Activated naive CD4-positive, alpha-beta T cell treated with anti-CD3 and anti-CD28 coated beads, Interleukin-2, amount 50 U/mL, for 16 hours (primary cell): ENCODE measurements at places on chromosomes 3 and 15.

DNA sequence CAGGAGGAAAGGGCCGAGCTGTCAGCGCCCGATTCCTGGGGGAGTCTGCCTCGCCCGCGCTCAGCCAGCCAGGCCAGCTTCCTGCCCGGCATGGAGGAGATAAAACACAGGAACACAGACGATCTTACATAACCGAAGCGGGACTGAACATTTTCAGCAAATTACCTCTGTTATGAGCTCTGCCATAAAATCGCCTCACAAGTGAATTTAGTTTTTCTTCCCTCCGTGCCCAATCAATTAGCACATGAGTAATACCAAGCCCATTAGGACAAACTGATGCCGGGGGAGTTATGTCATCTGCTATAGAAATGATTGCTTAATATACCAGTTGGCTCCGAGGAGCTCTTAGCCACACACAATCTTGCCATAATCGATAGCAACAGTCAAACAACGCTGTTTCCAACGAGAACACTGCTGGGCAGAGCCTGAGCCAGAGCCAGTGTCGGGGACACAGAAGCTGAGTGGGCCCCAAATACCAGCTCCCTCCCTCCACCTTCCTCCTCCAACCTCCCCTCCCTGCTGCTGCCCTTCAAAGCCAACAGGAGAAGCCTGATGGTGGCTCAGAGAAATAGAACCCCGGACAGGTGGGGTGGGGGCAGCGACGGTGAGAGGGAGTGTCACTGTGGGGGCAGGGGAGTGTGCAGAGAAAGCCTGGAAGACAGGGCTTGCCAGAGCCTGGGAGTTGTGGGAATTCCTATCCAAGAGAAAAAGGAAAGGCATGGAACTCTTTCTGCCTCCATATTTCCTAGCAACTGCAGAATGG is 279.4 kb upstream of the TLE3 start:
- DNase-seq, result no peak

GRCh38 chr3:112958811-112959560 is 15.9 kb downstream of the CD200R1 start:
- DNase-seq, result peak; percentile 16

DNA sequence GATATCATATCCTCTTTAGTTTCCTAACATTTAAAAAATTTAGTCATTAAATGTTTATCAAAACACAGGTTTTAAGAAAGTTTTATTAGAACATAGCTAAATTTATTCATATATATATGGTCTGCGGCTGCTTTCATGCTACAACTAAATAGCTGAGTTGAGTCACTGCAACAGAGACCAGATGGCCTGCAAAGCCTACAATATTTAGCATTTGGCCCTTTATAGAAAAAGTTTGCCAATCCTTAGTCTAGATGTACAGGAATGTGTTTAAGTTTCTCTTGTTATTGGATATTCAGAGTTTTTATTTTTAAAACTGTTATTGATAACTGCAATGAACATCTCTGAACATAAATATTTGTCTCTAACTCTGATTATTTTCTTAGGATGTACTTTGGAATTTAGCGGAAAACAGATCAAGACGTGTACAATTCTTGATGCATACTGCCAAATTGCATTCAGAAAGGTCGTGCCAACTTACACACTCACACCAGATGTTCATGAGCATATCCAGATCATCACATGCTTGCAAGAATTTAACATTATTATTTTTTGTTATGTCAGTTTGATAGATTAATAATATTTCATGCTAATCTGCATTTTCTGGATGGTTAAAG is 157.9 kb downstream of the STAC start:
- no peak for DNase-seq

- no peak for DNase-seq
These were observed 162.4 kb downstream of the PLCL2 start for GRCh38 chr3:17047162-17047561.

- no peak for DNase-seq
These were observed 26.6 kb upstream of the ACAN start for GRCh38 chr15:88776646-88777045.

GRCh38 chr15:79451361-79451999 is 19.3 kb downstream of the MINAR1 start:
- no peak for DNase-seq

DNA sequence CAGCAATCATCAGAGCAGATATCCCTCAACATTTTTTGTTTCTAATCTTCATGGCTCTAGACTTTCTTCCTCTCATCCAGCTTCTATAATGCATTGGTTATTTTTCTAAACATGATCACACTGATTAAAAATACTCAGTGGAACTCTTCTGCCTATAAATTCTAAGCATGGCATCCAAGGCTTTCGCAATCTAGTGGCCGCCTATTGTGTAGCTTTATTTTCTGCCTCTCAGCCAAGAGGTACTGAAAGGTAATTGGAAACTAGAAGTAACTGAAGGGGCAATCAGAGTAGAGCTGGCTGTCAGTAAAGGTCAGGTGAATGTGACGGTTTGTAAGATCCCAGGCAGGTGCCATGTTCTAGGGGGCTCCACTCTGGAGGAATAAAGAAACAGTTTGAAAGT is 33.4 kb downstream of the OXSM start:
- no peak for DNase-seq

DNA sequence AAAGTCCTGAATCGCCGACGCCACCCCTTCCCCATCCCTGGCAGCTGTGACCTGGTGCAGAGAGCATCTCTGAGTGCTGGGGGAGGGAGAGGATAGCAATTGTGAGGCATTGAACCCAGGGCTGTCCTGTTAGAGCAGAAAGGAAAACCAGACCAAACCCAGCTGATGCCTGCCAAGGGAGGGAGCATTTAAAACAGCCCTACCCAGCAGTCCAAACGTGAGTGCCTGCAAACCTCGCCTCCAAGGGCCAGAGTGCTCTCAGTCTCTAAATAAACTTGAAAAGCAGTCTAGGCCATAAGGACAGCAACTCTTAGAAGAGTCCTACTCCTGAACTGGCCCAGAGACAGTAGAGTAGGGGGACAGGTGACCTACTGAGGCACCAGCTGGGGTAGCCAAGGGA is 20.0 kb upstream of the LARS2 start:
- no peak for DNase-seq

GRCh38 chr3:151178208-151178845 is 24.7 kb downstream of the GPR171 start:
- no peak for DNase-seq

DNA sequence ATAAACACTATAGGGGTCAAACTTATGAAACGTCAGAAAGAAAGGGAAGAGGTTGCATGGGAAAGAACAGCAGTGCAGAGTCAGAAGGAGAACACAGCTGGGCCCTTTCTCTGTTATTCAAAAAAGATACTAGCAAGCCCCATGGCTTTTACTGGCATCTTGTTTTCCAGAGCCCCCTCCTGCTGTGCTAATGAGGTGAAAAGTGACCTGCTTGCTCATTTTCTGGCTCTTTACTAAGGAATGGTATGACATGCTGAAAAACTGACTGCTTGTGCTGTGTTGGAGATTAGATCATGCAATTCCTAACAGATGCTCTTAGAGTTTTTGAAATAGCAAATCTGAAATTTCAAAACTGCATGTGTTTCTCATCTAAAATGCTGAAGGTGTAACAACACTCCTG is 541.6 kb upstream of the ALCAM start:
- no peak for DNase-seq

DNA sequence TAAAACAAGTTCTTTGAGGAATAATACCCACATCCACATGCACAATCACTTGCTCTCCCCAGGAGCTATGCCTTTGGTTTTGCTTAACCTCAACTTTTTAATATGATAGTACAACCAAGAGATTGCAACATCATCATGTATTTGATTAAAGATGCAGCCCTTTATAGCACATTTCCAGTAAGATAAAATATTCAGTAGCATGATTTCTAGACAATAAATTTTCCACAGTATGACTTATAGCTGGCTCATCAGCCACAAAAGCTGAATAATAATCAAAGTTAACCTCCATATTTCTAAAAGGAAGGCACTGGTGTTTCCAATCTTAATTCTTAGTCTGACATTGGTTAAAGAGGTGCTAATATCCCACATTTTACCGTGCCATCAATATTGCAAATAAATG is 622.5 kb downstream of the TBL1XR1 start:
- DNase-seq, result no peak

DNA sequence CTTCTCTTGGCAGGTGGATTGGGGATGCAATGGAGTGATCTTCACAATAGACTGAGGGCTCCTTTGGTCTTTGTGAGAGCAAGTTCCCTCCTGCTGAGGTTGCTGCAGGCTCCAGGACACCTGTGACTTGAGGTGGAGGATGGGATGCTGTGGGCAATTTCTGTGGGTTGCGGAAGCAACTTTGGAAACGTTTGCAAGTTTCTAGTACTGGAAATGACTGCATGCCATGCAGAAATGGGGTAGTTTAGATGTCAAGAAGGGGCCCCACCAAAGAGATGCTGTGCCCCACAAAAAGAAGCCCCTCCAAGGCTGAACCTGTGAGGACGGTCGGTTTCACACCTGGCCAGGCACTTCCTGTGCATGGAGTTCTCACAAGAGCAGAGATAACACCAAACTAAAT is 80.4 kb upstream of the XCR1 start:
- no peak for DNase-seq

DNA sequence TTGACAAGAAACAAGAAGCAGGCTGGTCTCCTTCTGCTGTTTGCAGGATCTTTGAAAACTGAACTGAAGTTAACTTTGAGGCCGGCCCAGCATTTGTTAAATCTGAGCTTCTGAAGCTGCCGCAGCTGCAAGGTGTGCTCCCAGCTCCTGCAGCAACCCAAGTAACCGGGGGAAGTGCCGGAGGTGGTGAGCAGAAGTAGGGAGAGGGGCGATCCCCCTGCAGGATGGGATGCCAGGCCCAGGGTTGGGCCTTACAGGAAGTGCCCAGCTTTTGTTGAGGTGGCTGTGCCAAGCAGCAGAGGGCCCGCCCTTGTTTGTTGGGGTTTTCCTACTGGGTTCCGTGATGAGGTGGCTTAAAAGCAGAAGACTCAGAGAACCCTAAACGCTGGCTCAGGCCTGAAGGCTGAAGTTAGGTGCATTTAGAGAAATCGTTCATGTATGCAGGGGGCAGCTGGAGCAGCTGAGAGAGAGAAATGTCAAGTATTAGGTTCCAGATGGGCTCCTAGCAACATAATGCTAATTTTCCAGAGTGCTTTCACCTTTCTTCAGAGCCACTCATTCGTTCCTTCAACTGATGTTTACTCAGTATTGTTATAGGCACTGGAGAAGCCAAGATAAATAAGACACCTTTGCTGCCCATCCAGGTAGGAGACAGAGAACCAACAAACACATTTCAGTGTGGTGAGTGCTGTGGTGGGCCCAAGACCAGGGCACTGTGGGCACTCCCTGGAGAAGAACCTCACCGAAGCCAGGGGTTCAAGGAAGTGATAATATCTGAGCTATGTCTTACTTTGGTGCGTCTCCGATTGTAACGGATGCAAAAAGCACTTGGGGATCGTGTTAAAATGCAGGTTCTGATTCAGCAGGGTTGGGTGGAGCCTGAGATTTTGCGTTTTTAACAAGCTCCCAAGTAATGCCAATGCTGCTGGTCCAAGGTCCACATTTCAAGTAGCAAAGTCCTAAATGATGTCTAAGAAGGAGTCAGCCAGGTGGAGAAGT is 42.2 kb upstream of the PLCL2 start:
- peak; percentile 66 for DNase-seq

- no peak for DNase-seq
These were observed 375.1 kb upstream of the DPH6 start for GRCh38 chr15:35921046-35921445.

GRCh38 chr15:74364936-74365597 is 2.4 kb downstream of the CYP11A1 start:
- DNase-seq, result no peak

DNA sequence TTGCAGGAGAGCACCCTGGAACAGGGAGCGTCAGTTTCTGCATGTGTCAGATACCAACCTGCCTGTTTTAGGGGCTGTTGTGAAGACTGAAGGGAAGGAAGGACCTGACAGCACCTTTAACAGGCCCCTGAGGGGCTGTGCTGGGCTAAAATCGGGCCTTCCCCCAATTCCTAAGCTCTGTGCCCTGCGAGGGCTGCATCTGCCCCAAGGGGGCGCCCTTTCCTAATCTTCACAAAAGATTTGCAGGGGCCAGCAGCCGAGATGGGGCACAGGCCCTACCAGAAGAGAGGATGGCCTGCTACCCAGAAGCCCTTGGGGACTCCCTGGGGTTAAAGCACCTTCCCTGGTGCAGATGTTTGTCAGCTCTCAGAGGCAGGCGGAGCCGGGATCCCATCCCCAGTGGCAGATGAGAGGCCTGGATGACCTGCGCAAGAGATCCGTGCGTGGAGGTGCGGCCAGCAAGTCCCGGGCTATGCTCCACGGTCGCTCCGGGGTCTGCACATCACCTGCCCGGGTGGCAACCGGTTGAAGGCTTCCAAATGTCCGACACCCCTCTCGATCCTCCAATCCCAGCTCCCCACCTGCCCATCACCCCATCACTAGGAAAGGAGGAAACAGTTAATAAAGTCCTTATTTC is 53.6 kb downstream of the RHCG start:
- peak; percentile 31 for DNase-seq

DNA sequence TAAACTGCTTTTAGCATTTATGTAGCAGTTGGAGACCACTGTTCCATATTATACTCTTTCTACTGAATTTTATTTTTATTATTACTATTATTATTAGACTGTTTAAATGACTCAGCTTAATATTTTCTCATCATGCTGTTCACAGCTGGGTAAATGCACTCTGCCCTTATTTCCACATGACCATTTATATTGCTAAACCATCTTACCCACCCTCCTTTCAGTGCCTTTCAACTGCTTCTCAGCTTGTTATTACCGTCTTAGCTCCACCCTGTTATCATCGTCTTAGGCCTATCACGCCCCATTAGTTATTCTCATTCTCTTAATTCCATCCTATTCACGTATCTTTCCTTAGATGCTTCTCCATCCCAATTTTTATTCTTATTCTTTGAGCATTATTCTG is 212.6 kb downstream of the GAP43 start:
- DNase-seq, result no peak

DNA sequence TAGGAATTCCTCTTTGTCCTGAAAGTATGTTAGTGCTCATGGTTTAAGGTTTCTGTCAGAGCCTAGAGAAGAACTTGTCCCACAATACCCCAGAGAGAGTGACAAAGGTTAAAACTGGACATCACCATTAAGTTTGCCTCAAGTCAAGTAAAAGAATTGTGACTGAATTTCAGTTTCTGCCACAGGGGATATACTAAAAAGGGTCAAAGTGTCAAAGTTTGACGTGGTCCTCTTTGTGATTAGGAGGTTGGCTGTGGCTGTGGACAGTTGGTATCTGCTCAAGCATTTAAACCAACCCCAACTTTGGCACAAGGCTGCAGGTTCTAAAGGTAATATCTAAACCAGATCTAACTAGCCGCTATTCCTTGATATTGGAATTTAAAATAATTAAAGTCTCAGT is 26.1 kb downstream of the FMN1 start:
- no peak for DNase-seq

DNA sequence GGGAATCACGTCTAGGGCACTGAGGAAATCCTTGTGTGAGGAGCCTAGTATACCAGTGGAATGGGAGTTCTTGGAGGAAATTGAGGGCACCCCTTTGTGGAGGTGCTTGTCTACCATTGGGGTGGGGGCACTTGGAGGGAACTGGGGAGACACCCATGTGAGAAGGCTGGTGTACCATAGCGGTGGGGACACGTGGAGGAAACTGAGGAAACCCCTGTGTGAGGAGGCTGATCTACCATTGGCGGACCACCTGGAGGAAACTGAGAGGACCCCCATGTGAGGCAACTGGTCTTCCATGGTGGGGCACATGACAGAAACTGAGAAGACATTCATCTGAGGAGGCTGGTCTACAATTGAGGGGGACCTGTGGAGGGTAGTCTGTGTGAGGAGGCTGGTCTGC is 164.5 kb downstream of the FBLN2 start:
- no peak for DNase-seq

GRCh38 chr3:122952520-122952919 is 75.0 kb downstream of the SEMA5B start:
- DNase-seq, result no peak
